ENCODE measurements at places on chromosomes 3 and 15.

- DNase-seq, result no peak
Observed at GRCh38 chr3:17741621-17742101, 770 bp downstream of the TBC1D5 start.

DNA sequence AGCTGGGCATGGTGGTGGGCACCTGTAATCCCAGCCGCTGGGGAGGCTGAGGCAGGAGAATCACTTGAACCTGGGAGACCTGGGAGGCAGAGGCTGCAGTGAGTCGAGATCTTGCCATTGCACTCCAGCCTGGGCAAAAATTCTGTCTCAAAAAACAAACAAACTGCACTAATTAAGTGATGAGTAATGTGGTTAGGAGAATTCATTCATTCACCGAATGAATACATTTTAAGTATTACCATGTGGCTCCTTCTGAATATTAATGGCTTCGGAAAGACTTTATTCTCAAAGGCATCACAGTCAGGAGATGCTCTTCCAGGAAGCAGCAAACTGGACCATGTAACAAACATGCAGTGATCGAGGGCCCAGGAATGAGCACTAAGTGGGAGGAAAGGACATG is 23.6 kb downstream of the SPTSSB start:
- no peak for DNase-seq

- no peak for DNase-seq
Observed at GRCh38 chr3:129618186-129618820, 11.8 kb upstream of the PLXND1 start.

DNA sequence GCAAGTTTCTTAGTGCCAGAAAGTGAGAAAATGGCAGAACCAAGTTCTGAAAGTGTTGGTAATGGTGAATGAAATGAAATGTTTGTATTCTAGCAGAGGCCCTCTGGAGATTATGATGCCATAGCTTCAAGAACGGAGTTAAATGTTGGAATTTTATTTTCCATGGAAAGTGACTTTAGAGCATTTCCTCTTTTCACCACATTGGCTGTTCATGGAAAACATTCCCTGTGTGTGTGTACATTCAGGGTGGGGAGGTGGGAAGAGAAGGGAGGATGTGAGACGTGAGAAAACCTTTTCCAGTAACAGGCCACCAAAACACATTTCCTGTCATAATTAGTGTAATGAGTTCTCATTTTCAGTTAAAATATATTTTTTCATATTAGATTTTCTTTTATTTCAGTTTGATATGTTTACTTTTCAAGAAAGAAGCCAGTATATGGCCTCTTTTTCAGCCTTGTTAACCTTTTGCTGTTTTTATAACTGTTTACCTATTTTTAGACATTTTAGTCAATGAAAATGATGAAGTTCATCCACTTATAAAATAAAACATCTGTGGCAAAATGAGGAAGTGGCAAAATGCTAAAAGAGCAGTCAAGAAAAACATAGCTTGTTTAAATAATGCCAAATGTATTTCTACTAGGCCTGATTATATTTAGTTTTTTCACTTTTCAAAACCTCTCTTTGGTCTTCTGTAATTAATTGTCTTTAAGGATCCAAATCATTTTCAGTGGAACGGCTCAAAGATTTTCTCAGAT is 21.6 kb downstream of the SAMMSON start:
- no peak for DNase-seq

GRCh38 chr15:84840741-84841429 is 23.7 kb downstream of the ALPK3 start:
- DNase-seq, result no peak

DNA sequence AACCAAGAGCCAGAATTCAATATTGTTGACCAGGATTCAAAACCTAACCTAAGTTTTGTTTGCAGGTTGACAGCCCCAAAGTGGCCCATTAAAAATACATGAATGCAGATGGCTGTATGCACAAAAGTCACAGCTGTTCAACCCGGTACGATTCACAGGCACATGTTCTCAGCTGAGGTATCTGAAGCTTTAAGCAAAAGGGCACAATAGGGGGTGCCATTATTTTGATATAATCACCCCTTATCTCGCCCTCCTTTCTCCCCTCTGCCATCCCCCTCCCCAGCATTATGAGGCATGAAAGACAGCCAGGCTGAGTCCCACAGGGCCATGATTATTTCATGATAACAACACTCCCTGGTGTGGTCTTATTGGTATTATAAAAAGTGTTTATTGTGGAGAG is 264.9 kb downstream of the EBLN2 start:
- DNase-seq, result no peak
